ENCODE measurements at places on chromosomes 5 and 9.

- no peak for DNase-seq
These were observed 286.7 kb upstream of the IL12B start for GRCh38 chr5:159616952-159617351.

DNA sequence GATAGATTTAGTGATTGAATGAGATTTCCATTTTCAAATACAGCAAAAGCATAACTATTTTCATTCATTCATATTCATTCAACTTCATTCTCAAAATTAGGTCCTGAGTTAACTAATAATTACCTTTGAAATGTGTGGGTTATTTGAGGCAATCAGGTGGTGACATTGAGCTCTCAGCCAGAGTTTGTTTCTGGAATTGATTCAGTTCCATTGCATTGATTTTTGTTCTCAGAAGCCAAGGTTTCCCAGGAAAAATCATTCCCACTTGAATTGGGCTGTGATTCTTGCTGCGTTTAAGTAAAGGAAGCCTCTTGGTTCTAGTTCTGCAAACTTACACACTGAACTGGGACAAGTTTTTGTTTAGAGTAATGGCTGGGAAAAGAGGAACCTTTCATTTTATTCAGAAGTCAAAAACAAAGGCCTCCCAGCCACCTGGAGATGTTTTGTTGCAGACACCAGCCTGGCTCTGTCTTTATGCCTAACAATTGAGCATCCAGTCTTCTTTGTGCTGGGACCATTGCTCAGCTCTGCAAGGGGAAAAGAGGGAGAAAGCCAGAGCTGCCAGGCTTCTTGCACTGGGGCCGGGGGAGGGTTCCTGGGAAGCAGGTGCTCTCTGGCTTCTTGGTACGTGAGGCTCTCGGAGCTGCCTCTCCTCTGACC, 198.6 kb downstream of the TRIO start:
- DNase-seq = no peak

DNA sequence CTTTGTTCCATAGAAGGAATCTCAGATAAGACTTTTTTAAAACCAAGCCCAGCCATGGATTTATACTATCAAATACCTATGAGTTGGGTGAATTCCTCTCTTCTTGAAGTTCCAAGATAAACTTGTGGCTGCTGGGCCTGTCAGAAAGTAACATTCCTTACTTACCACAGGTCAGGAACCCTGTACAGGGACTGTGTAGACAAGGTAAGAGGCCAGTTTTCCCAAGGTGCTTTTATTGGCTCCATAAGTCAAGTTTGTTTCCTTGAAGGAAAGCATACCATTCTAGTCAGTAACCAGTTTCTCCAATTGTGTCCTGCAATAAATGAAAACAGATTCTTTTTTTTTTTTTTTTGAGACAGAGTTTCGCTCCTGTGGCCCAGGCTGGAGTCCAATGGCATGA, 8.8 kb upstream of the CLTB start:
- DNase-seq = no peak

GRCh38 chr9:124322618-124323432, 65.1 kb downstream of the NEK6 start:
- no peak for DNase-seq

- DNase-seq = no peak
These were observed 35.5 kb downstream of the PLPP7 start for GRCh38 chr9:131324736-131325679.

GRCh38 chr5:137185193-137185592, 313.9 kb downstream of the SPOCK1 start:
- DNase-seq = no peak

- DNase-seq = no peak
These were observed 3.2 kb downstream of the DAB2IP start for GRCh38 chr9:121654499-121655140.

DNA sequence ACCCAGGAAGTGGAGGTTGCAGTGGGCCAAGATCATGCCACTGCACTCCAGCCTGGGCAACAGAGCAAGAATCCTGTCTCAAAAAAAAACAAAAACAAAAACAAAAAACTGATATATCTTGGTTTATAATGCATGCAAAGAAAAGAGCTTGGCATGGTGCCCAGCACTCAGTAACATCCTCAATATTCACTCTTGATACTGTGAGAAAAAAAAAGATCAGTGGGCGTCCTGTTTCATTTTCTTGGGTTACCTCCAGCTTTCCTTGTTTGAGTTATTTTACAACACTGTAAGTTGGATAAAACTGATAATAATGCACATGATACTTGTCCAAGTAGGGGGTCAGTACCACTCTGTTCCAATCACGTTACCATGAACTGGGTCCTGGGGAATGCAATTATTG, 7.8 kb downstream of the PHYHD1 start:
- no peak for DNase-seq

DNA sequence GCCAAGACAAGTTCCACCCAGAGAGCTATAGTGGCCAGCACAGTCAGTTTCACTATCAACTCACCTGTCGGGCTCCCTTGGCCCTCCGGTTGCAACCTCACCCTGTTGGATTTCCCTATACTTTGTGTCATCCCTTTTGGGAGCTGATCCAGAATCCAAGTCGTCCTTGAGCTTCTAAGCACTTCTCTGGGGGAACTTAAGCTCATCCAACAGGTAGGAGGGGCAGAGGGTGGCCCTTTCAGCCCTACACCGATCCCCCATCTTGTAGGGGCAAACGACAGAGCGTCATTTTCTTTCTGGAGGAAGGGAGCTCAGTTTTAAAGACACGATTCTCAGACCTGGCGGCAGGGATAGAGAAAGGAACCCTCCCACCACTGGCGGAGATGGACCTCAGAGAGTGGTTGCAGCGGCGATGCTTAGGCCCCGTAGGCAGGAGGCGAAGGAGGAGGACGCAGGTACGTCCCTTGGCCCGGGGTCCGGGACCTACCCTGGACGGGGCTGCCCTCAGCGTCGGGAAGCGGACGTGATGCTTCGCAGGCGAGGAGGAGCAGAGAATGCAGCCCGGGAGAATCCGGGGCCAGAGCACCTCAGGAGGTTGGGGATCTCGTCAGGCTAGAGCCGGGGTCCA, 519 bp downstream of the ZER1 start:
- no peak for DNase-seq

- DNase-seq = no peak
These were observed 129.7 kb upstream of the MTAP start for GRCh38 chr9:21672761-21673160.

GRCh38 chr9:8880060-8880459, 1080.5 kb upstream of the DMAC1 start:
- DNase-seq = no peak

GRCh38 chr5:1524799-1525623, 1.3 kb upstream of the LPCAT1 start:
- no peak for DNase-seq

GRCh38 chr9:88503081-88503844, 31.7 kb upstream of the NXNL2 start:
- no peak for DNase-seq

DNA sequence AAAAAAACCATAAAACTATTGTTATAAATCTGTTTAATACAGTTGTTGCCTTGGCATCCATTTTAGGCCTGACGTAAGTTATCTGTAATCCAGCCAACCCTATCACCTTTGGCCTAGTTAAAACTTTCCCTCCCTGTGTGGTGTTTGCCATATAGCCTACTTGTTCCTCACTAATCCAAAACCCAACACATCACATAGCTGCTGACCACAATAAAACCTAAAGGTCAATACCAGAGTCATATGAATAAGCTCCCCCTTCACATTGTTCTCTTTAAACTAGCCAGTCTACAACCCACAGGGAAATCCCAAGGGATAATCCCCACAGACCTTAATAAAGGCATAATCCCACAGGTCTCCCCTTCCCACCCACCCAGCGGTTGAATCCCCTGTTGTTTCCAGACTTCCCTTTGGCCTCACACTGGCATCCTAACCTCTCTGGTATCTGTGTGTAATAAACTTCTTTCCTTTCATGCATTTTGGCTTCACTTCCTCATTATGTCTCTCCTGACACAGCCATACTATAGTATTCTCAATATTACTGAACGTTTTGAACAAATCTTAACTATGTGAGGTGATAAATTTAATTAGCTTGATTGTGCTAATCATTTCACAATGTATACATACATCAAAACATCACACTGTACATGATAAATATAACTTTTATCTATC, 50.8 kb downstream of the DTWD2 start:
- no peak for DNase-seq

DNA sequence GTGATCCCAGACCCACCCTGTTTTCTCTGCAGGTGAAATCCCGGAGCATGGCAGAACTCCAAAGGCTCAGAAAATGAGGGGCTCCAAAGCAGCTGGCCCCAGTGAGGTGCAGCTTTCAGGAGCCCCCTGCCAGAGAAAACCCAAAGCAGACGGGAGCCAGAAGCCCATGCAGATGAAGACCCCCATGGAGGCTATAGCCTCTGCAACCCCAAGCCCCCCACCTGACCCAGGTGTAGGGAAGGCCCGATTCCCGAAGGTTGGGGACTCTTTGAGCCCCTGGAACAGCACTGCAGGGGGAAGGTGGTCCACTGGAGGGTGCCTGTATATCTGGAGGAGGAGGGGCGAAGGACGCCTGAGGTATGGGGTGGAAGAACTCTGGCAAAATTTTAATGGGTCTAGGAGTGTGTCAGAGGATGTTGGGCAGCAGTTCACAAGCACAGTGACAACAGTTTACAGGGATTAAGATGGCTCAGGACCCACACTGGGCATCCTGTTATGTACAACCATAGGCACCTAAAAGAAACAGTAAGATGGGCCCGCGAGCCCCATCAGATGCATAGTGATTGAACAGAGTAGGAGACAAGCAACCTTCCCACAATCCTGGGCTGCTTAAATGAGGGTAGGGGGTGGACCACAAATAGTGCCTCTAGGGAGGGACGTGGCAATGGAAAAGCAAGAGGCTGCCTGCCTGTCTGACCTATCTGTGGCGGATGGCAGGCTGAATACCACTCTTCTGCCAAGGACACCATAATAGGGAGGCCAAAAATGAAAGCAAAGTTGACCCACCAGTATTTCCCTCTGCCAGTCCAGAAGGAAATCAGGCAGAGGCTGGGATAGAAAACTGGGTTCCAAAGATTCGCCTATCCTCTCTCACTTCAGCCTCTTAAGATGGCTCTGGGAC, 16.4 kb upstream of the ANXA6 start:
- DNase-seq = no peak

- DNase-seq = no peak
These were observed 378.0 kb downstream of the ANXA1 start for GRCh38 chr9:73529666-73530065.

- DNase-seq = no peak
These were observed 17.7 kb upstream of the CPLX2 start for GRCh38 chr5:175853573-175854230.

GRCh38 chr9:135300346-135301141, 179.0 kb upstream of the PPP1R26 start:
- DNase-seq = no peak

DNA sequence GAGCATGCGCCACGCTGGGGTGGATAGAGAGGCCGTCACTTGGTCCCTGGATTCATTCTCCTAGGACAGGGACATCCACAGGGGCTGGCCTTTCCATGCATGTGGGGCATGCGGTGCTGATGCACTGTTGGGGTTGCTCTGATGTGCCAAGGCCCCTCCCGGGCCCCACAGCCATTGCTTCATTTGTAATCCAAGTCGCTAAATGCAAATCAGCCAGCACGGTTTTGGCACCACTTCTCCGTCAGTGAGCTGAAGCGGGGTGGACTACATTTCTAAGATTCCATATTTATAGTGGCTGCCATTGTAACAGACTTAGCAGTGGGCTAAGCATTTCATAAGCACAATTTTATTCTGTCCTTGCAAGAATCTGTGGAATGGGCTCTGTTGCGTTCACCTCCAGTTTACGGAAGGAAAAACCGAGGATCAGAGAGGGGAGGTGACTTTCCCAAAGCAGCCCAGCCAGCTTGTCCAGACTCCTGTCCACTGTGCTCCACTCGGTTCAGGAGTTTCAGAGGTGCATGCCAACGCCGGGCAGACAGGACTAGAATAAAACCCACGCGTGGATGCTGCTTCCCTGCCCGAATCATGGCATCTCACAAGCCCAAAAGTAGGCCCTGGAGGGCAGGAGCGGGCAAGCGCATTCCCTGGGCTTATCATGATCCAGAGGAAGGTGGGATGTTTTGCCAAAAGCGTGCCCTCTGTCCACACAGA, 102.6 kb upstream of the COL5A1 start:
- no peak for DNase-seq

GRCh38 chr9:103730866-103731265, 363.2 kb upstream of the SMC2 start:
- no peak for DNase-seq

DNA sequence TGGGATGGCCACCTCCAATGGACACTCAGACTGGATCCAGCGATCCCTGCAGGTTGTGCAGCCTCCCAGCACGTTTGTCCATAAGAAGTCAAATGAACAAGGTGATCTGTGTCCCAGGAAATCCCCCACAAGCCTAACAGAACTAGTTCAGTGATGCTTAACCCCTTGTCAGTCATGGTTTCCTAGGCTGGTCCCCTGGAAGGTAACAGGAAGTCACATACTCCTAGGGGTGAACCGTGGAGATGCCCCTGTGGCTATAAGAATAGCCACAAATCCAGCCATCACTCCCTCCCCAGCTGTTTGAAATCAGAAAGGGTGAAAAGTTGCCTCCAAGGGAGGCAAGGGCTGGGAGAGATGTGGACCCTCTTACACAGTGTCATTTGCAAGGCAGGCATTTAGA, 22.5 kb downstream of the PAX5 start:
- DNase-seq = no peak

DNA sequence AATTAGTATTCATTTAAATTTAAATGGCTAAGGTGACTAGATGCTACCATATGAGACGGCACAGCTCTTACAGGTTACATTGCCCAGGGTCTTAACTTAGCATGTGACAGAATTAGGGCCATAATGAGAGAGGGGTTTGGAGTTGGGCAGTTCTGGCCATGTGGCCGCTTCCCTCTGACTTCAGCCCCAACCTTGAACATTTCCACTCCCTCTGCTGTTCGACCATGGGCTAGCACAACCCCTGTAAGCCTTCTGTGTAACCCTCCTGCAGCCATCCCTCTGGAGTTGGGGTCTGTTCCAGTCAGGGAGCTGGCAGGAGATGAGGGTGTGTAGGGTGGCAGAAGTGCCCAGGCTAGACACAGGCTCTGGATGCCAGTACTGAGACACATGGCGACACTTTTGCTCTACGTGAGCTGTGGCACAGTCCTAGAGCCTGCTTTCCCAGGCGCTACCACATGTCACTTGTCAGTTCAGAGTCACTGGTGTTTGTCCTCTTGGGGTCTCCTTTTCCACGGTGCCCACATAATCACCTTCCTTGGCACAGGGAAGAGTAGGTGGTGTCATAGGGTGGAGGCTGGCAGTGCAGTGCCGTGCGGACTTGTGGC, 128.7 kb upstream of the PITX1 start:
- no peak for DNase-seq

DNA sequence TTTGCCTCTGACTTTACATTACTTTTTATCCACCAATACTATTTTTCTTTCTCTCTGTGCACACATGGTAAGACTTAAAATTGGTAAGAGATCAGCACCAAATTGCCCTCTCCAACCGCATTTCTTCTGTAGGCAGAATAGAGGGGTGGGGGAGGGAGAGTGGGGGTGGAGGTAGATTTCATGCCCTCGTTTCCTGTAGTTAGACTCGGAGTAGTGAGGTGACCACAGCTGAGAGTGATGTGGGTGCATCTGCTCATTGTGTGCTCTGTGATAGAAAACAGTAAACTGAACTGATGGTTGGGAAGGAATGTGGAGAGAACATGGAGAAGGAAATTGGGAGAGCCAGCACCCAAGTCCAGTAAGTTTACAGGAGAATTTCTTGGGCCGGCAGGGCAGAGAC, 498.3 kb downstream of the IRX1 start:
- no peak for DNase-seq

All from stimulated activated CD4-positive, alpha-beta T cell treated with anti-CD3 and anti-CD28 coated beads, Interleukin-15, amount 100 ng/mL, for 1 hour (primary cell).